SK-N-SH treated with all-trans-retinoic acid at 6 μM for 48 hours (cell line): ENCODE measurements at places on chromosomes 7 and 10.

- ATAC-seq, result peak; percentile 19; the same call in 2 of the 3 replicates
These were observed 1.2 kb upstream of the LRMDA start for GRCh38 chr10:75430000-75430763.

- no peak for ATAC-seq
These were observed 132.9 kb downstream of the CHN2 start for GRCh38 chr7:29327455-29327854.

DNA sequence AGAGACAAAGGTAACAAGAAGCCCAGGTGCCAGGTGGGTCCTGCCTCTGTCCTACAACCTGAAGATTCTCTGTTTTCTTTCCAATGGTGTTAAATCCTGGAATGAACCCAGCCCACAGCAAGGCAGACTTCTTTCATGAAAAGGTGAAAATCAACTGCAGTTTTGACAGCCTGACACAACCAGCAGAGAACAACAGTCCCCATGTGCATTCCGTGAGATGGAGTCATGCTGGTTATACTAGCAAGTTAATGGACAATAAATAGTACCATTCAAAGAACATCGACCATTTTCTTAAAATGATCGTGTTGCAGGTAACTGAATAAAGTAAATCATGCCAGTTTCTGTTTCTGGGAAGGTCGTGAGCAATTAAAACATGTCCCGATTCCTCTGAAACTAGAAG lies 131.5 kb downstream of the SFMBT2 start:
- ATAC-seq, result no peak

- ATAC-seq, result peak; percentile 81
These were observed 82.2 kb upstream of the GPR22 start for GRCh38 chr7:107387573-107388219.

- ATAC-seq, result peak; percentile 41
These were observed 83.5 kb upstream of the PRKG1 start for GRCh38 chr10:50990568-50991455.

- peak; percentile 92 for ATAC-seq
These were observed 15.9 kb upstream of the CD36 start for GRCh38 chr7:80622541-80622940.

GRCh38 chr10:43128958-43129706 lies 9.1 kb upstream of the CSGALNACT2 start:
- peak; percentile 95 for ATAC-seq

DNA sequence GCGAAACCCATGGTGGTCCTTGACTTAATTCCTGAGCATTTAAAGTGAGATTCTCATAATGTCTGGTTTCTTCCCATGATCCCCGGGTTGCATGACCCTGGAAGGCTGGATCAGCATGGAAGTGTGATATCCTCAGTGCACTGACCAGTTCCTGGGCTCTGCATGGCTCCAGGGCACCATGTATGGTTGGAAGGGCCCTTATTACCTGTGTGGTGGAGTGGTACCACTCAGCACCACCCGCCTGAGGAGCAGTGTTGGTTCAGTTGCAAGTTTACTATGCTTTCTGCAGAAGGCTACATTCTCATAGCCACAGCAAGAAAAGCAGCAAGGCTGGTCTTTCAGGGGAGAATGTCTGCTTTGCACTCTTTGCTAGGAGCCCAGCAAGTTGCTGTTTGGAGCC lies 325.7 kb upstream of the MKI67 start:
- ATAC-seq, result no peak

DNA sequence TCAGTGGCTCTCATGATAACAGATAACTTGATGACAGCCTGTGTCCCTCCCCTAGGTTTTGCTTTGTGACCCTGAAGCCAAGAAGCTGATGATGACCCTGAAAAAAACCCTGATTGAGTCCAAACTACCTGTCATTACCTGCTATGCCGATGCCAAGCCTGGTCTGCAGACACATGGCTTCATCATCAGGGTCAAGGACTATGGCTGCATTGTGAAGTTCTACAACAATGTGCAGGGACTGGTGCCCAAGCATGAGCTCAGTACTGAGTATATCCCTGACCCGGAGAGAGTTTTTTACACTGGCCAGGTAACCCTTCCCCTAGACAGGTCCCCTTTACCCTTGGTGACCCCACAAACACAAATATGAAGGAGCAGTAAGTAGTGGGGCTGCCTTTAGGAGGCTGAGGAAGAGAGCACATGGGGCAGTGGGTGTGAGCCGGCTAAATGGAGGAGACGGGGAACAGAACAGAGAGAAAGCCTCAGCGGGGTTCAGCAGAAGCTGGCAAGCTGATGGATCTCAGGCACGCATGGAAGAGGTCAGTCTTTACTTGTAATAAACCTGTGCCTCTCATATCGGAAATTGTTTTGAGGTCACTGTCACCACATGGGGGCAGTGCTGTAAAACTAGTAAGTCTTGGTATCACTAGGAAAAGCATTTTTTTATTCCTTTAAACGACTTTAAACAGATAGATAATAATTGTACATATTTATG lies 20.2 kb downstream of the PDCD11 start:
- peak; percentile 79 for ATAC-seq

DNA sequence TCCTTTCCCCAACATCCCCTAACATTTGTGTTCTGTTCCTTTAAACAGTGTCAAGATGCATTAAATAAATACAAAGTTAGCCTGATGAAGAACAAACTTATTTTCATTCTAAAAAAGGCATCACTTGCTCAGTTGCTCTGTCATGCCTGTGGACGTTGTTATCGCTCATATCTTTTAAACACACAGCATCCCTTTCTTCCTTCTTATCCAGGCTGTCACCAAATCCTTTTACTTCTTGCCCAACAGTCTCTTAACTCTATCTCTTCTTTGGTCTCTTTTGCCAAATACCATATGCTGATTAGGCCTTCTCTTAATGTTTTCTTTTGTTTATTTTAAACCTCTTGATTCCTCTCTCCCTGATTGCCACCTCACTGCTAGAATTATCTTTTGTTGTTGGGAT lies 43.9 kb downstream of the DKK1 start:
- no peak for ATAC-seq

DNA sequence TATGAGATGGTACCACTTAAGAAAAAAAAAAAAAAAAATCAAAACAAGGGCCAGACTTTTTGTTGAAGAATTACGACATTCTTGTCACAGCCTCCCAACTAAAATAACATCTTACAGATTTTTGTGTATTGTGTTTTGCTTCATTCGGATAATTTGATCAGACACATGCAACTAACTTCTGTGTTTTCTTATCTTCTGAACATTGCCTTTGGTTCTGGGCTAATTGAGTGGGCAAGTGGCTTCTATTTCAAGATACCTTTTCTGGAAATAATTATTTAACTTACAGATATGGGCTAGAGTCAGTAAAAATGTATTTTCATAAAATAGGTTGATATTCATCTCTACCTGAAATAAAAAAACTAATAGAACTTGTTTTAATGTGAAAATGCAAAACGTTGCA lies 165.1 kb downstream of the ANKRD7 start:
- ATAC-seq, result no peak

- ATAC-seq, result peak; percentile 2; the same call in 2 of the 3 replicates
These were observed 1.9 kb downstream of the VGF start for GRCh38 chr7:101163279-101164070.

DNA sequence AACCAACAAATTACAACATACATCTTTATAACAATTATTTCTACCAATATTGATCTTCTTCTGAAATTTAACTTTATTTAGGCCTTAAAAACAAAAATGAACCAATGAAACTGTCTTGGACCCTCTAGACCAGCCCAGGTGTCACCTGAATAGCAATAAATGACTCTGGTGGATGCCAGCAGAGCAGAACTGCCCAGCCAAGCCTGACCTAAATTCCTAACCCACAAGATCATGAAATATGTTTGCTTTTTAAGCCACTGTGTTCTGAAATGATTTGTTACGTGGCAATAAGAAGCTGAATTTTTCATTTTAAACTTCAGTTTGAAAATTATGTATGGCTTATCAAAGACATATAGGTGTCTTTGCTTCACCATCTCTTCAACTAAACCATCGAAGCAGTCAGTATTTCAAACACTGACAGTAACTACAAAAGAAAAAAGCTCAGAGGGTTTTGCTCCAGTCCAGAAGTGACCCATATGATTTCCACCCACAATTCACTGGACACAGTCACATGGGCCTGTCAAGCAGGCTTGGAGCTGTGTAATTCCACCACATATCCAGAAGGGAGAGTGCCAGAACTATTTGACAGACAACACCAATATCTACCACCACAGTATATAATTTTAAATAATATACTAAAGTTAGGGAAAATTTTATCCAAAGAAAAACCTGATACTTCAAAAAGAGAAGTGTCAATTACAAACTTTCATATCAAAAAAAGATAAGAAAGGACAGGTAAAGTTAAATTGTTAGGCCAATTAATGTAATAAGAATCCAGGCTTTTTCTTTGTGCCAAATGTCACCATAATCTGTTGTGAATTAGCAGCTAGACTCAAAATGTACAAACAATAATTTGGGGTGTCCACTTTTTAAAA lies 94.5 kb downstream of the KMT2C start:
- peak; percentile 97 for ATAC-seq

DNA sequence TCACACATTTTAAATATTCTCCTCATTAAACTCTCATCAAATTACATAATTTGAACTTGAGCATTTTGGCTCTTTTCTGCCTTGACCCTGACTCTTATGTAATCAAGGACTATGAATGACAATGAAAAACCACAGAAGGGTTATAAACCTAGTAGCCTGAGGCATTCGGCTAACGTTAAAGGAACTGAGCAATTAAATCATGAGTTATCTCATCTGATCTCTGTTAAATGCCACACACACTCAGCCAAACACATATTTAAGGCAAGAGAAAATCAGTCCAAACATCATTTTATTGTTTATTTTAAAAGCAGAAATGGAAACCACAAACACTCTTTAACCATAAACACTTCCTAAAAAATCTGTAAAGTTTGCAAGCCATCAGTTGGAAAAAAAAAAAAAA lies 204.3 kb downstream of the DGKI start:
- no peak for ATAC-seq

DNA sequence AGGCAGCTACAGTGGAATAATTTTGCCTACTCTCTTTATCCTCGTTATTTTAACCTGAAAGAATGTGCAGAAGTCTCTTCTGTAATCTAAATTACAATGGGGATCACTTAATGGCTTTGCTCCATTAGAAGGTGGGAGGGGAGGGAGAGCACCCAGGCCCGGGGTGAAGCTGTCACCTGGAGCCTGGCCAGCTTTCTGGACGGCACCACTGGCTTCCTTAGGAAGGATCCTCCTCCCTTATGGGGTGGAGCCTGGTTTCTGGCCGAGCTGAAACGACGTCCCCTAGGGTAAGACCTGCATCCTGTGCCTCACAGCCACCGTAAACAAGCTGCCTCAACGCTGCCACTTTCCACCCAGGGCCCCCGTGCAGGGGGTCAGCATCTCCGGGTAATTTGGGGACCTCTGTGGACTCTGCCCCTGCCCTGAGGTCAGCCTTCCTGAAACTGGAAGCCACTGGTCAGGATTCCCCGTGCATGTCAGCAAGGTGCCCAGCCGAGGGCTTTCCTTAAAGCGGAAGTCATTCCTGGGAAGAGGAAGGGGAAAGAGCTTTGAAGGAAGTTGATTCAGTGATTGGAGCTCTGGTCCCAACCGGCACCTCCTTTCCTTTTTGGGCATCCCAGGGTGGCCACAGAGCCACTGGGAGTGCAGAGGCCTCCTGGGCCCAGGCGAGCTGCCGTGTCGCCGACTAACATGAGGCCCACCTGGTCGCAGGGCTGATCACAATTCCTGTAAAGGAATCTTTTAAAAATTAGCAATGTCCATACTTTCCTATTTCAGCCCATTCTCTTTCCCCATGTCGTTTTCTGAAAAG lies 569.1 kb downstream of the DNAJB6 start:
- ATAC-seq, result no peak

- ATAC-seq, result no peak
These were observed 563.4 kb downstream of the ACTR3B start for GRCh38 chr7:153322991-153323390.

GRCh38 chr10:113961182-113962031 lies 82.3 kb upstream of the ADRB1 start:
- ATAC-seq, result no peak

DNA sequence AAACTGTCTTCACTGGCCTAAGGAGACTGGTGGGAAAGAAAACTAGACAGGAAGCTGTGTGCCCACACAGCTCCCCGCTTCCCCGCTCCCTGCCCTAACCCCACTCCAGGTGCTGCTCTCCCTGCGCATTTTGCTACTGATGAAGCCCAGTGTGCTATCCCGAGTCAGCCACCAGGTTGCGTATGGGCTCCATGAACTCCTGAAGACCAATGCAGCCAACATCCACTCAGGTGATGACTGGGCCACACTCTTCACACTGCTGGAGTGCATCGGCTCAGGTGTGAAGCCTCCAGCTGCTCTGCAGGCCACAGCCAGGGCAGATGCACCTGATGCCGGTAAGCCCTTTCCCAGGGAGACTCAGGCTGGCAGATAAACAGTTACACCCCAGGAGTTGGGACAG lies 20.3 kb upstream of the NFKB2 start:
- no peak for ATAC-seq

GRCh38 chr7:37448636-37449361 lies at the start of gene ELMO1:
TSS of gene ELMO1 (minus strand) at chr7:37448864. CDS start at chr7:37342690, 106,174 bp downstream.
- ATAC-seq, result peak; percentile 86

- no peak for ATAC-seq
These were observed 56.1 kb upstream of the CAPZA2 start for GRCh38 chr7:116806046-116806944.

GRCh38 chr10:112434988-112435619 lies 11.6 kb downstream of the ZDHHC6 start:
- ATAC-seq, result peak; percentile 61; the same call in 2 of the 3 replicates

GRCh38 chr10:74047871-74048270 lies 50.0 kb downstream of the VCL start:
- peak; percentile 22 for ATAC-seq

DNA sequence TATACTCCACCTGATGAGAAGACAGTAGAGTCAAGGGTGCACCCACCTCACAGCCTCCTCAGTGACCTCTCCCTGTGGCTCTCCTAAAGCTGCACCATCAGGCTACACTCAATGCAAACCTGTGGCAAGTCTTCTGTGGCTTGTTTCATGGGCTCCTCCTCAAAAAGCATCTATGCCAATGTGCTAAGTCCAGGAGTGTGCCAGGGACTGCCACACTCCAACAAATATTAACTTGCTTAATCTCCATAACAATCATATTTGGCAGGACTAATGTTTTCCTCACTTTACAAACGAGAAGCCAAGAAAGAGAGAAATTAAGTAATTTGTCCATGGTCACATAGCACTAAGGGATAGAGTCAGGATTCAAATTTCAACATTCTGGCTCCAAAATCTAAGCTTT lies 11.9 kb downstream of the NRAP start:
- ATAC-seq, result no peak

- no peak for ATAC-seq
These were observed 158.4 kb downstream of the AOAH start for GRCh38 chr7:36565792-36566356.

- ATAC-seq, result no peak
These were observed 215.9 kb downstream of the CRPPA start for GRCh38 chr7:16205466-16205865.

GRCh38 chr10:13074563-13075451 lies 25.2 kb upstream of the OPTN start:
- peak; percentile 100 for ATAC-seq

GRCh38 chr7:28685242-28685643 lies 272.9 kb downstream of the TRIL start:
- no peak for ATAC-seq

DNA sequence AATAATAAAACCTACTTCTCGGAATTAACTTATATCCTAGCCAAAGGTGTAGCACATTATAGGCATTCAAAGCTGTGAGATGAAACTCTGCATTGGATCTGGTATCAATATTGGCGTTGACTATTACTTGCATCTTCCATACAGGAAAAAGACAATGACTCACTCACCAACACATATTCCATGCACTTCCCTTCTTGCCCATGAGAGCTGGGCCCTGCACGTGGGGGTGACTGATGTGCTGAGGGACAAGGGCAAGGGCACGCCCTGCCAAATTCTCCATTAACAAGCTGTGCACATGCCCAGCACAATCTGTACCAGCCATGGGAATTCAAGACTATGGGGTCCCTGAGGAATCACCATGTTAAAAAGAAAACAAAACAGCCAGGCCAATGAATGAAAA lies 188.1 kb upstream of the PDE1C start:
- ATAC-seq, result no peak
